Foreskin fibroblast (primary cell): ENCODE measurements at places on chromosomes 1 and 21.

DNA sequence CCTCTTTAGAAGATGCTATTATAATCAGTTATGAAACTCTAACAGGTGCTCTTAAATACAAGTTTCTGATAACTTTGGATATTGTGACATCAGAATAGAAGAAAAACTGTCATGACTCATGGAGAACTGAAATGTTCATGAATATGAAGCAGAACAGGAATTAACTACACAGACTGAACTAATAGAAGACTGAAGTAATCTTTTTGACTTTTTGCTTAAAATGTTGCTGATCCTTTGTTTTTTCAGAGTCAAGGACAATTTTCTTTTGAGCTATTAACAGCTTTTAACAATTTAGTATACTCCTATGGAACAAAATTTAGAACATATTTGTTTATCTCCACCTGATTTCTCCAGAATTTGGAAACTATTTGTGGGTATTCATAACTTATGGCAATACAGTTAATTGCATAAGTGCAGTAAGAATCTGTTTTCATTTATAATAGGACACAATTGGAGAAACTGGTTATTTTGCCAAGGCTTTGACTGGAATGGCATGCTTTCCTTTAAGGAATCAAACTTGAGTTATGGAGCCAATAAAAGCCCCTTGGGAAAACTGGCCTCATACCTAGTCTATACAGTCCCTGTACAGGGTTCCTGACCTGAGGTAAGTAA lies 18.7 kb upstream of the PLA2G5 start:
- DNase-seq, result no peak

GRCh38 chr21:45588871-45589491 lies 46.7 kb upstream of the SLC19A1 start:
- no peak for DNase-seq

DNA sequence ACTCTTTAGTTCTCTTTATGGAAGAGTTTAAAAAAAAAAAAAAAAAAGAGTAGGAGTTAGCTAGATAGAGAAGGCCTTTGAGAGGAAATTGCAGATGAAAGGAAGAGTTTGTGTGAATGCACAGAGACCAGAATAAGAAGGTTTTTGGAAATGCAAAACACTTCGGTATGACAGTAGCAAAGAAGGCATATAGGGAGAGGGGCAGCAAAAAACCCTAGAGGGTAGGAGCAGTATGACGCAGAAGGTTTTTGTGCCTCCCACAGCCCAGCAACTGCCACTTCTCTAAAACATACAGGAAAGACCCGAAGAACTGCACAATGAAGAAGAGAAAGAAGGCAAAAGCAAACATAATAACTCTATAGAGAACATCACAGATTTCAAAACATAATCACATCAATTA lies 84.3 kb downstream of the WDR64 start:
- DNase-seq, result no peak

- no peak for DNase-seq
Measured at GRCh38 chr1:30234091-30234490, 489.3 kb downstream of the MATN1 start.

DNA sequence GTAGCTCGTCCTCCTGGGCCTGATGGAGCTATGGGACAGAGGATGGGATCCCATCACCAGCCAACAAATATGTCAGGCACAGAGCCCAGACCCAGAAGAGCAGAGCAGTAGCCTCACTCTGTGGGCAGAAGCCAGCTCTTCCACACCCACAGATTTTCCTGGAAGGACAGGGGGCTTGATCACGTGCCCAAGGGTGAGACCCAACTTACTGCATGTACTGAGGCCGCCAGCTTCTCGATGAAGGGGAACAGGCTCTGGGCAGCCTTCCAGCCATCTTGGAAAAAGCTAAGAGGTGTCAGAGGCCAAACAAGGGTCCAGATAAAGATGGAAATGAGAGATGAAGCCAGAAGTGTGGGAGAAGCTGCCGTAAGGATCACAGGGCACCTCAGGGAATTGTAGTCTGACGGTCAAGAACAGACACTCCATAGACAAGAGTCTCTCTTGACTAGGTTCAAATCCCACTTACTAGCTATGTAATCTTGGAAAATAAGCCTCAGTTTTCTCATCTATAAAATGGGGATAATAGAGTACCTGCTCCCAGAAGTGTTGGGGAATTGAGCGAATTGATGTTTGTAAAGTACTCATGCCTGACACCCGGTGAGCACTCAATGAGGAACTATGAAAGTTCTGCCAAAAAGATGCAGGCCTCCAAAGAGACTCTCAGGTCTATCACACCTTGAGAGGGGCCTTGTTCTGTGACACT lies 17.0 kb upstream of the TCEA3 start:
- DNase-seq, result no peak

DNA sequence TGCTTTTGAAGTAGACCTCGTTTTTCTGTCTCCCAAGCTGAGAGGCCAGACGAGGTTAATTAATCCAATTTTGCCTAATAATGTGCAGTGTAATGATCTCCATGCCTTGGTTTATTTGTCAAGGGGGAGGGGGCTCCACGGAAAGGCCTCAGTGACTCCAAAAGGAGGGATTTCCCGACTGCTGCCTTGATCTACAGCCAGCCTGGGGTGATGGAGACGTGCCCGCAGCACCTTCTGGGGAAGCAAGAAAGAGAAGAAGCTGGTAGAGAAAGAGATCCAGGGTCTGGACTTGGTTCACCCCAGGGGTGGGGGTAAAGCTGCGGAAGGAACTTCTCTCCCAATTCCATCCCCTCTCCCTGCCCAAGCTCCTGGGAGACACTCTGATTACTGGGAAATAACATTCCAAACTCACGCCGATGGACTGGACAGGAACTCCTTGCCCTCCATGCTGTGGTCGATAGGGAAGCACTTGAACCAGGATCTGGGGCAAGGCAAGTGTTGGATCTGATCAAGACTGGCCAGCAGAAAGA lies 44.1 kb upstream of the SIM2 start:
- DNase-seq, result no peak

GRCh38 chr1:199752688-199753027 lies 274.9 kb upstream of the NR5A2 start:
- DNase-seq, result no peak

- no peak for DNase-seq
Measured at GRCh38 chr1:102050556-102050955, 53.8 kb upstream of the OLFM3 start.

DNA sequence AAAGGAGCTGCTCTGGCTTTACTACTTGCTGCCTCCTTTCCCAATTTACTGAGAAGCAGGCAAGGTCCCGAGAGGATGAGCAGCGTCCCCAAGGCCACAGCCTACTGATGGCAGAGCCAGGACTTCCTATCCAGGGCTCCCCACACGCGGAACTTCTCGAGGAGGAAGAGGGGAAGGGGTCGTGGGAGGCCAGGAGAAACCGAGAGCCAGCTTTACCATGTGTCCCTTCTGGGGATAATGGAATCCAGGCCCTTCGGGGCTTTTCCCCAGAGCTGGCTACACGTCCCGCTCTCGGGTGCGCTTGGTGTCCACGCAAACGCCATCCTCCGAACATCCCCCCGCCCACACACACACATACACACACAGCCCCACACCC lies 4.3 kb upstream of the CCN1 start:
- DNase-seq, result no peak

DNA sequence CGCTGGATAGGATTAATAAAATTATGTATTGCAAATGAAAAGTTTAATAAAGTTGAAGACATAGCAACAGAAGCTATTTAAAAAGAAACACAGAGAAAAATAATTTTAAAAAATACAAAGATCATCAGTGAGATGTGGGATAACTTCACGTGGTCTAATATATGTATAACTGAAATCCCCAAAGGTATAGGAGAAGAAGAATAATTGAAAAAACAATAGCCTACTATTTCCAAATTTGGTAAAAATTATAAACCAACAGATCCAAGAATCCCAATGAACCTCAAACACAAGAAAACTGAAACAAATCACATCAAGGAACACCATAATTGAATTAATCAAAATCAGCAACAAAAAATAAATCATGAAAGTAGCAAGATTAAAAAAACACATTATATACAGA lies 44.9 kb downstream of the GREM2 start:
- DNase-seq, result no peak

DNA sequence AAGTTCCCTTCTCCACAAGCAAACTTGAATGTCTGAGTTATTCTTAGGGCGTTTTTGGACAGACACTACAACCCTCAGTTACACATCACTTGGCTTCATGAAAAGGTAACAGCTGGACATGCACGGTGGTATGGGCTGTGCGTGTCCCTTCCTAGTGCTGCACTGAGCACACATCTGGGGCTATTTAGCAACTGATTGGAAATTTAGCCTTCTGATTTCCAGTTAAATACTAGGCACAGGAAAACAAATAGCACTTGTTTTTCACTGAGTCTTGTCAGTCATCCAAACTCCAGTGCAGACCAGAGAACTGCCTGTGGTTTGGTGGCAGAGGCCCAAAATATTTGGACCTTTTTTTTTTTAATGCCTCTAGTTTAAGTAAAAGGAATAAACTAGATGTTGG lies 134.7 kb downstream of the TGFBR3 start:
- peak; percentile 86 for DNase-seq

DNA sequence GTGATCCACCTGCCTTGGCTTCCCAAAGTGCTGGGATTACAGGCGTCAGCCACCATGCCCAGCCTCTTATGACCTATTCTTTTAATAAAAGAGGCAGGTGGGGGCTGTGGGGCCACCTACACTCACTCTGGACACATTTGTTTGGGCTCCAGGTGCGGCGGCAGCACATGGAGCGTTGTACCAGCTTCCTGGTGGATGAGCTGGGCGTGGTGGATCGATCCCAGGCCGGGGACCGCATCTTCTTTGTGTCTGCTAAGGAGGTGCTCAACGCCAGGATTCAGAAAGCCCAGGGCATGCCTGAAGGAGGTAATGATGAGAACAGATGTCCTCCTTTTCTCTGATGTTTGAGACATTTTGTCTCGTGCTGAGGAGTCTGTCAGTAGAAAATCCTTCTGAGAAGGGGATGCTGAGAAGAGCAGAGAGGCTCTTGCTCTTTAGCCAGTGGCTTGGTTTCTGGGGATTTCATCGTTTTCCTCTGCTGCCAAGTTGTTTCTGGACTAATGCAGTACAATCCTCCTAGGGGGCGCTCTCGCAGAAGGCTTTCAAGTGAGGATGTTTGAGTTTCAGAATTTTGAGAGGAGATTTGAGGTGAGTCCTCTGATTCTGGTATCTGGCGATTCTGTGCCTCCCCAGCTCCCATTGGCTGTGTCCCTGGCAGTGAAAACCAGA lies 17.9 kb upstream of the MIIP start:
- DNase-seq, result no peak

- peak; percentile 86 for DNase-seq
Measured at GRCh38 chr1:209937996-209938959, at the start of gene SYT14. Gene SYT14 (plus strand): TSS chr1:209938217. CDS start chr1:209938265, 48 bp downstream.

GRCh38 chr21:21415741-21416140 lies 417.5 kb downstream of the NCAM2 start:
- no peak for DNase-seq

DNA sequence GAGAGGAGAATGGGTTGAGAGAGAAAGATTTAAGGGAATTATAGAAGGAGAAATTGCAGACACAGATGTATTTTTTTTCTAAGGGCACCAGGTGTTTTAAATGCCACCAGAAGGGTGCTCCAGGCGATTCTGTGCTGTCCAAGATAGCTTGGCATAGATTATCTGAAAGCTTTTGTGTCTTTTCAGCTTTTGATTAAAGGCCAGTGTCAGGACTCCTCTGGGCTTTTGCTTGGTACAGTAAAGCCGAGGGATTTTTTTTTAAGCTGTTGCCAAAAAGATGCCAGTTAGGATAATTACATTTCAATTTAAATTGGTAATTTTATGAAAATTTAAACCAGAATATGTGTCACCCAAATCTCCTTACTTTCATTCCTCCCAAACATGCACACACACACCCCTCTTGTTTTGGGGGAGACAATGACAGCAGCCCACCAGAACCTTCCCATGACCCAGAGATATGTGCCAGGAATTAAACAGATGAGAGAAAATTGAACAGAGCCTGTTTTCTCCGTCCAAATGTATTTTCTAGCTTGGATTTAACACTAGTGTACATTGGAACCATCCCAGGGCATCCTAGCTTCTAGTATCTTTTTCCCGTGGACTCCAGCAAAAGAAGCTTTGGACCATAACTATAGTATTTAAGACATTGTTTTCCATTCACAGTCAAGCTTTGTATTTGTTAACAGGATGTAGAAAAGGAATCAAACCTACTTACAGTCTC lies 670.7 kb upstream of the CXADR start:
- no peak for DNase-seq

GRCh38 chr1:97508653-97509218 lies 412.1 kb downstream of the DPYD start:
- no peak for DNase-seq

GRCh38 chr21:45317398-45318145 lies 29.9 kb upstream of the POFUT2 start:
- DNase-seq, result peak; percentile 78

DNA sequence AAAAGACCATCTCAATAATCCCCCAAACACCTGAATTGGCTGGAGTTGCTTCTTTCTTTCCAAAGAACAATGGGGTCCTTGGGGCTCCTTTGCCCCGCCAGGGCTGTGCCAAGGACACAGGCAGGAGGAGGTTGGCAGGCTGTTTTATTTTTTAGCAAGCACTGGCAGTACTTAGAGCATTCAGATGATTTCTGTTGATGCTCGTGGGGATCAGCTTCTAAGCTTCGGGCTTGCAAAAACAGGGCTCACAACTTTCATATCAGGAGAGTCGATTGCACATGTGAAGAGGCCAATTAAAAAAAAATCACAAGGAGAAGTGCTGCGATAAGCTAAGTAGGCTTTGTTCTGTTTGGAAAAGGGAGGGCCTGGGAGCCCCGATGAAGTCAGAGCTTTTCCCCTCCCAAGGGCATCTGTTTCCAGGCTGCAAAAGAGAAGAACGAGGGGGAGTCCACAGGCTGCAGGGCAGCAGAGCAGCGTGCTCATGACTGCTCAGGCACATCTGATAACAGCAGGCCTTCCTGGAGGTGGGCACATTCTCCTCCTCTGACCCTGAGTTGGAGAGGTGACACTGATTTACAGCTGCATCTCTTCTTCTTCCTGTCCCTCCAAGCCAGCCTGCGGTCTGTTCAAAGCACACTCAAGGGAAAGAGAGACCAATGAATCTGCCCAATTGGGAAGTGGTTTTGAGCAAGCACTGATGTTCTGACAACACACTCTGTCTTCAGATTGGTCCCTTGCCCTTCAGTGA lies 27.3 kb upstream of the BCAR3 start:
- DNase-seq, result no peak

DNA sequence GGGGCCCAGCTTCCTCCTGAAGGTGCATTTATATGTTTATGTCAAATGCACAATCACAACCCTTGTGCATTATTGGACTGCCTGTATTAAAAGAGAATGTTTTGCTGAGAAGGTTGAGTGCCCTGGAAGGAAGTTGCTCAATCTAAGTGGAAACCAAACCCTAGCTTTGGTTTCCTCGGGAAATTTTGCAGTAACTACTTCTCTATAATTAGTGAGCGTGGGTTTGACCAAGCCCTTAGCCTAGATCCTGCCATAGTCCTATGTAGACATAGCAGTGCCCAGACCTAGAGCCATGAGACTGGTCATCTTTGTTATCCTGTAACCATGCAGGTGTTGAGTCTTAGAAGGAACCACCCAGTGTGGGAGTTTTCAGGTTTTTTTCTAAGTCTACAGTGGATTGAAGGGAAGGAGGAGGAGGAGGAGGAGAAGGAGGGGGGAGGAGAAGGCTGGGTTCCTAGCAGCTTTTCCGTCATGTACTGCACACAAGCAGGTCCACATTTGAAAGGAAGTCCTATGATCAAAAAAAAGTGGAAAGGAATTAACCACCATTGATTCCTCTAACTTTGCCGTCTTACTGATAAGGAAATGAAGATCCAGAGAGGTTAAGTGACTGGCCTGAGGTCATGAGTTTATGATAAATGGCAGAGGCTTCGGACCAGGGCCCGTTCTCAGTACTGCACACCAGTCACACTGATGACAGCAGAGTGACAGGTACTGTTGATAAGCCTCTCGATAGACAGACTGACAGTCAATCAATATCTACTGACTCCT lies 72.2 kb upstream of the LYST start:
- no peak for DNase-seq

GRCh38 chr1:220320709-220321108 lies 48.5 kb upstream of the RAB3GAP2 start:
- DNase-seq, result no peak
